Muscle of arm (tissue), 14 donors: ENCODE measurements at places on chromosomes 7 and 10.

GRCh38 chr7:111074071-111074747 is 16.7 kb upstream of the LRRN3 start:
- DNase-seq = no peak

GRCh38 chr7:88686468-88687229 is 72.9 kb upstream of the ZNF804B start:
- no peak for DNase-seq

DNA sequence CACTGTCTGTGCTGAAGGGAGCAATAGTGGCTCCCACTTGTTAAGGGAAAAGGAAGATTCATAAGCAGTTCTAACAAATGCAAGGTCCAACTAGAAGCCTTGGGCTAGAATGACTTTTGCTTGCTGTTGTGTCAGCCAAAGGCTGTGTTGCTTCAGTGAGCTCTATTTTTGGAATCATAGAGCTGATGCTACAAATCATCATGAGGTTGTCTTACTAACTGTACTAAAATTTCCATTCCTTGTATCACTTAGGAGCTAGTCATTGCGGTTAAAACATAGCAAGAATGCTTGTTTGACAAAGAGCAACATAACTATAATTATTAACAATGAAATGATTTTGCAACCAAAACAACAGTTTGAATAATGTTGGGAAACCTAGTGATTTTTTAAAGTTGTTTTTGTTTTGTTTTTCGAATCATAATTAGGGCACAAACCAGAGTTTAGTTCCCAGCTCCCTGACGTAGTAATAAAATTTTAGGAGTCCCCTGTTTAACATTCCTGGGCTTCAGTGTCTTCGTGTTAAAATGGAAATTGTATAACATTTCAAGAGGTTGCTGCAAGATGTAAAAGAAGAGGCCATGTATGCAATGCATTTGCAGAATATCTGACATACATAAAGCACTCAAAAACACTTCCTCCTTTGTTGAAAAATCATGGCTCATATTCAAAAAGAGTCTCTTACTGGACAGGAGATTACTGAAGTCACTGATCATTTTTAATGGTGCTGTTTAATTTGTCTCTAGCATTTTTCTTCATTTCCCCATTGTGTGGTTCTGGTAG is 183.4 kb downstream of the MACC1 start:
- DNase-seq = no peak

GRCh38 chr10:128393546-128393945 is 267.3 kb upstream of the MKI67 start:
- no peak for DNase-seq

GRCh38 chr10:31288962-31289361 is 30.1 kb upstream of the ZEB1 start:
- no peak for DNase-seq

GRCh38 chr7:111459757-111460280 is 102.5 kb downstream of the IMMP2L start:
- DNase-seq = no peak
